Ascending aorta (tissue), 2 donors: ENCODE measurements at places on chromosomes 6 and 20.

- H3K4me1 ChIP-seq, result peaks cover 24% of the 10 kb centered on the region
- no peak for DNase-seq
- H3K27me3 ChIP-seq, result no peaks in the 10 kb centered on the region
- no peak overlapping the region for H3K27ac ChIP-seq
- no peaks in the 10 kb centered on the region for H3K36me3 ChIP-seq
These were observed 67.5 kb downstream of the JARID2 start for GRCh38 chr6:15313367-15313766.

DNA sequence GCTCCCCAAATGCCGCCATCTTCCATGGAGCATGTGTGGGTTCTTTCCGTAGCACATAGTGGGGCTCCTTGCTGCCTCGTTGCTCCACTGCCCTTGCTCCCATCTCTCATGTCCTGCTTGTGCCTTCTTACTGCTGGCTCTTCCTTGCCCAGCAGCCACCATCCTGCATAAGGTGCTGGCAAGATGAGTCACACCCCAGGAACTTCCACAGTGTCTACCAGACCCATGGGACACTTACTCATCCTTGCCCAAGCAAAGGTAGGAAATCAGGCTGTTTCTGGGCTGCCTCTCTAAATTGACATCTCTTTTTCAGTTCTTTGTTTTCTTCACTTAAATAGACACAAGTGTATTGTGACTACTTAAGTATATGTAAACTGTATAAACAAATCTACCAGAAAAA, 39.4 kb upstream of the RGS17 start:
- H3K4me3 ChIP-seq, result no peak overlapping the region
- no peaks in the 10 kb centered on the region for H3K36me3 ChIP-seq
- H3K27ac ChIP-seq, result no peak overlapping the region
- DNase-seq, result no peak

DNA sequence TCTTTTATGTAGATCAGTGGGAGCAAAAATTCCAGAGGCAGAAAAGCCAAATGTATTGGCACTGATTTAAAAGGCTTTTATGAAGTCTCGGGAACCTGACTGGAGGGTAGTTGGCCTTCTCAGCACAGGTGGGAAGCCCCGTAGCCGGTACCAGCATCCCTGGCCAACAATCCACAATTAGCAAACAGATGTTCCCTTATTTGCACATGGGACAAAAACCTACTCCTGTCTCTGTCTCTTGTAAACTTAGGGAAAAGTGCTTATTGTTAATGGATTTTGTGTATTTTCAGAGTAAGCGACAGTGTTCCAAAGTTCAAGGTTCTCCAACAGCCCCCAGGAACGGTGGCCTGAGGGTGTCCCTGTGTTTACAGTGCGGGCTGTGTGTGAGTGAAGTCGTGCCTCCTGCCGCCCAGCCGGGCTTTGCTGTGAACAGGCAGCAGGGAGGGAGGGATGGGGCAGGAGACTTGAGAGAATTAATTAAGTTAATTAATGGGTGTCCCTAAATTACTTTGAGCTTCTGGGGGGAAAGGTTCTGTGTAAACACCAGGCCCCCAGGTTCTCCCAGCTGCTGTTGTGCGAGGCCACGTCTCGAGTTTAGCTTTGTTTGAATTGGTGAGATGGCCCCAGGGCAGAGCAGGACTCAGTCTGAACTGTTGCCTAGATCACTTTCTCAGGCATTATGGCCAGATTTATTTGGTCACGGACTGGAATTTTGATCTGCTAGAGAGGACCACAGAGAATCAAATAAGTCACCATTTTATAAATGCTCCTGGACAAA, 3.9 kb downstream of the SYNJ2 start:
- no peak for DNase-seq
- H3K4me3 ChIP-seq, result no peak overlapping the region
- H3K4me1 ChIP-seq, result peaks cover 37% of the 10 kb centered on the region
- no peaks in the 10 kb centered on the region for H3K36me3 ChIP-seq
- no peaks in the 10 kb centered on the region for H3K27me3 ChIP-seq

DNA sequence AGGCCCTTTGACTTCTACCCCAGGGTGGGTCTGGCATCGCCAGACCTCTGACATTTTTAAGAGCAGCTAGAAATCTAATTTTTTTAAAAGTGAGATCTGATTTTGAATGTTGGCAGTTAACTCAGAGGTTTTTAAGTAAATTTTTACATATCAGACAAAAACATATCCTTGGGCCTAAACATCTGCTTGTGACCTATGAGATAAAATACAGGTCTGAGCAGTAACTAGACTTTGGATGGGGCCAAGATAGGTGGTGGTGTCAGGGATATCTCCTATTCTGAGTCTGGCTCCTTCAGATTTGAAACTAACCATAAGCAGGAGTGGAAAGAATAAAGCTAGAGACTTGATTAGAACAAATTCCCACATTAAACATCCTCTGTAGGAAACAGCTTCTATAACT, 17.6 kb downstream of the RALY start:
- no peaks in the 10 kb centered on the region for H3K27me3 ChIP-seq
- H3K4me1 ChIP-seq, result peaks cover 50% of the 10 kb centered on the region
- H3K36me3 ChIP-seq, result no peaks in the 10 kb centered on the region
- no peak overlapping the region for H3K4me3 ChIP-seq
- no peak for DNase-seq

- H3K4me1 ChIP-seq, result no peaks in the 10 kb centered on the region
- no peak within 1 kb of the TSS for H3K4me3 ChIP-seq
These were observed at the start of gene BMP5 for GRCh38 chr6:55875400-55875799. Gene BMP5, minus strand, starts transcription at chr6:55875590. Its CDS starts 725 bp downstream, at chr6:55874865.

DNA sequence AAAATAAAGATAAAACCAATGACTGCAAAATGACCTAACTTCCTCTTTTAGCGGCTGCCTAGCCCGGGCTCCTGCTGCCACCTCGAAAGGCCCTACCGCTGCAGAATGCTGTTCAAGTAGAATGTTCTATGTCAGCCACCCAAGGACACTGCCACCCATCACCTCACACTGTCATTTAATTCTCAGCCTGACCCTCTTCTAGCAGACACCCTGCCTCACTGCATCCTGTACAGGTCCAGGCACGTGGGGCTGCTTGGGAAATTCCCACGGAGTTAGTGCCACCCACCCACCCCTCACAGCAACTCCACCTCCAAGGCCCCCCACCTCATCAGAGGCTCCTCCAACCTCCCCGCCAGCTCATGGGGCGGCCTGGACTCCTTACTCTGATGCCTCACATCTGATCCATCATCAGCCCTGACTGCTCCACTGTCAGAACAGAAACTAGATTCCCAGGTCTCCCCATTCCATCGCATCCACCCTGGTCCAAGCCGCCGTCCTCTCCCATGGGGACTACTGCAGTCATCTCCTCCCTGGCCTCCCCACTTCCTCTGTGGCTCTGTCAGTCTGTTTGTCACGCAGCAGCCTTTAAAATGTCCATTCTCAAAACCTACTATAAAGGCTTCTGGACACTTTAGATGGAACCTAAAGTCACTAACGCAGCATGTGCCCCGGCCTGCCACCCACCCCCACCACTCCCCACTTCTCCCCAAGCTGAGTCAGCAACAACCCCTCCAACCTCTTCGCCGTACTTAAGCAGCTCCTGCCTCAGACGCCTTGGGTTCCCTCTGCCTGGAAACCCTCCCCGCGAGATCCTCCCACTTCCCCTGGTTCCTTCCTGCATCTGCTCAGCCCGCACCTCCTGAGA, 17.0 kb downstream of the NFATC2 start:
- DNase-seq, result no peak
- no peaks in the 10 kb centered on the region for H3K27me3 ChIP-seq
